GOT3 (cell line): ENCODE measurements at places on chromosomes 6 and 20.

- DNase-seq = no peak
These were observed 3.1 kb upstream of the PCNA start for GRCh38 chr20:5122873-5123260.

DNA sequence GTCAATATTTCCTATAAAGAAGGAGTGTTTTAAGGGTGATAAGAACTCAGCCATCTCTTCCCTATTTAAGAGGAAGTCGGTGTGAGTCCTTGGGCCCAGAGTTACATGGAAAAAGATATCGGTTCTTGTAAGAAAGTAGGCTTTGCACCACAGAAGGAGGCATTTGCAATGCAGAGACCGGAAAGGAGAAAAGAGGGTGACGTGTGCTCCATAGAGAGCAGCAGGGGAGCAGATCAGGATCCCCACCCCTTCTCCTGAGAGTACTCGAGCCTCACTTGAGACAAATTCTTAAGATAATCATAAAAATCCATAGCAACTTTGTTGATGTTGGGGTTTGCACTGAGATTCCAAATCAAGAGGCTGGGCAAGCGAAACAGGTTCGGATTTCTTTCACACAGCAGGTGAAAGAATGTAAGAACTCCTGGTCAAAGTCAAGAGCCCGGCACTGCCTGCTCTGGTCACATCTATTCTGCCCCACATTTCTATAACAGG lies 27.8 kb downstream of the FOXA2 start:
- DNase-seq = no peak

- no peak for DNase-seq
These were observed 72.1 kb downstream of the SLC24A3 start for GRCh38 chr20:19284400-19285178.

DNA sequence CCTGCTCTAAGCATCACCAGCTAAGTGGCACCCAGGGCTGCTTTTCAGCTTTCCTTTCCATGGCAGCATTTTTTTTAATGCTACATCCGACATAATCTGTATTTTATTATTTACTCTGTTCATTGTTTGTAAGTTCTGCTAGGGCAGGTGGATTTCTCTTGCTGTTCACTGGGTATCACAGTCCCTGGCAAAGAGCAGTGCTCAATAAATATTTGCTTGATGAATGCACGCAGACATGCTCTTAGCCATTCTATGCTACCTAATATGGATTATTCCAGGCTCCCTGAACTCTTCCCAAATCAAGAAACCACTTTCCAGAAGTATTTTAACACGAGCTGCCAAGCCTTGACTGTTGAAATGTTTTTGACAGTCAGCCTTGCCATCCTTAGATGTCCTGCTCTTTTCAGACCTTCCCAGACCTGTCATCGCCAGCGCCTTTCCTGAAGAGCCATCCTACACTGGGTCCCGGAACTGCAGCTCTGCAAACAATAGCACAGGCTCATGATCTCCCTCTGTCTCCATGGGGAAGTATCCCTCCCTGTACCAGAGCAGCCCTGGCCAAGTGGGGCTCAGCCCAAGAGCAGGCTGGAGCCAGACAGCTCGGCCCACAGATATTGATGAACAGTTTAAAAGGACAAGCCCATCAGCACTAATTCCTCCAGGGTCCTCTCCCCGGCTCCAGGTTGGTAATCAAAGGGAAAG lies 136.5 kb upstream of the CDH4 start:
- DNase-seq = no peak

GRCh38 chr20:36984257-36984638 lies 32.7 kb upstream of the SAMHD1 start:
- DNase-seq = no peak

DNA sequence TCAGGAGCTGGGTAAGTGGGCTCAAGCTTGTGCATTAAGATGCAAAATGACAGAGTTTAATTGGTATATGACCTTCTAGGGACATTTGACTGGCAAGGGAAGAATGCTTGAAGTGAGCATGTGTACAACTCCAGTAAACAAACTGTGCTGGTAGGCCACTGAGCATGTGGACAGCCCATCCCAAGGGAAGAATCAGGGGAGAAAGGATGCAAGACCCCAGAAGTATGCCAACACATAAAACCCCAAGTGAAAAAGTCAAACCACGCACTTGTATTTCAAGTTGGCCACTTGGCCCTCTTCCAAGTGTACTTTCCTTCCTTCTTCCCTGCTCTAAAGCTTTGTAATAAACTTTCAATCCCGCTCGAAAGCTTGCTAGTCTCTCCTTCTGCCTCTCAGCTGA lies 10.4 kb upstream of the THBD start:
- DNase-seq = no peak

DNA sequence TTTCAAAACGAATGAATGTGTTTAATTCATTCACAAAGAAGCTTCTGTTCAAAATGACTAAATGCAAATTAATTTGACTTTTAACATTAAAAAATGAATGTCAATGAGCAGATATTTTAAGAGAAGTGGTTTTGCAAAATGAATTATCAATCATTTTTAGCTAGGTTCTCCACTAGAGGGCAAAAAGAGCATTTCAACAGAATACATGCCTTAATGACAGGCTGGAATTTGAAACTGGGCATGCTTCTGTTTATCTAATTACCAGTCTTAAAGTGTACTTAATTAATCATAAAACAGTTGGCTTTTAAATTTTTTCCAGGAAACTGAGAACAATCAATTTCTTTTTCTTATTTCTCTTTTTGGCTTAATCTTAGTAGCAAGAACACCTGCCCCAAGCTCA lies 63.8 kb upstream of the TINAG start:
- no peak for DNase-seq

DNA sequence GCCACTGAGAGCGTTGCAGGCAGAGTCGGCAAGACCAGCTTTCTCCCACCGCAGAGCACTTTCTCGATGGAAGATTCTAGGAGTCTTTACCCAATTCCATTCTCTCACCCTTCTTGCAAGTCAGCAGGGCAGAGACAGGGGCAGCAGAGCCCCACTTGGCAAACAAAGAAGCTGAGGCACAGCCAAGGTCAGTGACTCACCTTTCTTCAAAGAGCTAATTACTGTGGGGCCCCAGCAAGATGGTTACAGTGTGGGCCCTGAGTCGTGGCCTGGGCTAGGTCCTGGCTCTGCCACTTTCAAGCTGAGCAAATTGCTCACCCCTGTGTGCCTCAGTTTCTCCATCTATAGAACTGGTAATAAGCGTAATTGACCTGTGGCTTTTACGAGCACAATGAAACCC lies 277.0 kb downstream of the PREX1 start:
- no peak for DNase-seq

GRCh38 chr6:156199182-156199581 lies 578.0 kb upstream of the ARID1B start:
- no peak for DNase-seq

DNA sequence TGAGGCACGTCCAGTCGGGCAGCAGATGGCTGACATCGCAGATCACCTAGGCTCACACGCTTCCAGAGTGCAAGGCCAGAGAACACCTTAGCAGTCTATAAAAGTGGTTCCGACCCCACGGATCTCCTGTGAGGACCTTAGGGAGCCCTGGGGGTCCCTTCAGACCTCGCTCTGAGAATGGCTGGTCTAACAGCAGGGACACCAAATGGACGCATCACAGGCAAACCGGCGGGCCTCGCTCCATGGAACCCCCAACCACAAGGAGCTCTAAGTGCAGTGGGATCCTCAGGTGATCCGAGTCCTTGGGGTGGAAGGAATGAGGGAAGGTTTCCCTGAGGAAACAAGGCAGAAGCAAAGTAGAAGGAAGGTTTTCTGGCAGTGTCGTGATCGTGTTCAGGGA lies 135.4 kb downstream of the SMOC2 start:
- DNase-seq = no peak

DNA sequence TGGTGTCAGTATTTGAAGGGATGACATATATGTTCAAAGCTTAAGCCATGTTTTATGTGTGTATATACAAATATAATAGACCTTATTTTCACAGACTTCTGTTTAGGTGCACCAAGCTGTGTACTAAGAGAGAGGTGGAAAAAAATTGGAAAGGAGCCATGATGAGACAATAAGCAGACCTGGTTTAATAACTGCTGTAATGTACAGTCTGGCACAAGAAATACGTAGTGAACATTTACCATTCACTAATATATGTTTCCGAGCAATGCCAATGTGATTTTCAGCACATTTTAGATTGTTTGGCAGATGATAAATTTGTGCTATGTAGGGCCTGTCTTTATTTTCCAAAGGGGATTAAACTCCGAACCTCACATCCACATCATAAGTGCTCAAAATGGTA lies 116.3 kb downstream of the KHDC1L start:
- no peak for DNase-seq

GRCh38 chr6:125477844-125478243 lies 176.1 kb upstream of the HDDC2 start:
- no peak for DNase-seq

GRCh38 chr20:32889281-32889680 lies 30.6 kb downstream of the EFCAB8 start:
- DNase-seq = no peak

- DNase-seq = no peak
These were observed 5.4 kb downstream of the SLCO4A1 start for GRCh38 chr20:62647521-62648317.

DNA sequence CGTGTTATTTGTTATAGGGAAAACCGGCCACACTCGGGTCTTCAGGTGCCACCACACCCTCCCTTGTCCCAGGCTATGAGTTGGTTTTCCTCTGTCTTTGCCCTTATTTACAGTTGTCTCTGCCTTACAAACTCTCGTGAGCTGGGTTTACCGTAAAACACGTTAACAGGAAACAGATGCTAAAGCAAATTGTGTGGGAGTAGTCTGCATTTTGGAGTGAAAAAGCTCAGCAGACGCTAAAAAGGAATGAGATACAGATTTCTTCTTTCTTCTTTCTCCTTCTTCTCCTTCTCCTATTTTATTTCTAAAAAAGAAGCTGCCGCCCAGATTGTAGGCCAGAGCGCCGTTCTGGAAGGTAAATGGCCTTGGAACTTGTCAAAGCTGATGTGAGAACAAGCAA lies 51.9 kb downstream of the APCDD1L start:
- DNase-seq = no peak

DNA sequence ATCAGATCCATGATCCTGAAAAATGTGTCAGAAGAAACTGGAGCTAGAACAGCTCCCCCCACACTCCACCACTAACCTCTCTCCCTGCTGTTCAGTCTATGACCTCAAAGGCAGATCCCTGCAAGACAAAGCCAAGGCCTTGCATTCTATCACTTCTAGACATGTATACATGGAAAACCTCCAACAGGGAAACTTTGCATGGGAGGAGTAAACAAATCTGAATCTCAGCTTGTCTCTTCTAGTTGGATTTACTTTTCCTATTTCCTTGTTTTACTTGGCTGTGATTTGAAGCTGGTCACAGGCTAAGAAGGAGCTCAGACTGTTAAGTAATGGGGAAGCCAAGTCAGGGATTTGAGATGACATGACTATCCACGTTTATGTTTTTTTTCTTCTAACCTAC lies 456.8 kb upstream of the CHD6 start:
- no peak for DNase-seq
